Stomach (tissue), 19 donors: ENCODE measurements at places on chromosomes 7 and 10. TPM values are rescaled to one million over a fixed set of nuclear protein-coding genes. Genes with fewer than 3 reads are reported as not detected.

Gene CYP2C19
- total RNA-seq, result 43.2 TPM

Gene HOXA1
- not detected for total RNA-seq

Gene LRRC4
- 0.92 TPM for total RNA-seq

Gene HPSE2
- 15.8 TPM for total RNA-seq

GRCh38 chr10:129694184-129694583 lies 227.1 kb downstream of the MGMT start:
- no peak overlapping the region for H3K27ac ChIP-seq
- H3K4me3 ChIP-seq, result no peak overlapping the region
- no peak for DNase-seq
- peaks cover 14% of the 10 kb centered on the region for H3K4me1 ChIP-seq
- H3K27me3 ChIP-seq, result no peaks in the 10 kb centered on the region

DNA sequence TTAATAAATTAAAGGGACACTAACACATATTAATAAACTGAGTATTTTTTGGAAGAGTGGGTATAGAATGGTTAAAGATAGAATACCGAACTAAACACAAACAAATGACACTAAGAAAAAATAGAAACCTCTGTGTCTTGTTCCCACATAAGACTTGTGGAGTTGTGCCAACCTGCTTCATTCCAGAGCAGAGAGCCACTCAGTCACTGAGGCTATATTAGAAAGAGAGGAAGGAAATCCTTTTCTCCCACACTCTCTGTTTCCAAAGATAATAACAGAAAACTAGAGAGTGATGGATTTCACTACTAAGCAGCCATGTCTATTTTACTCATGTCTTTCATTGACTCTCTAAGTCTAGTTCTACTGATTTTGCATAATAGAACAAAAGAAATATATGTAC lies 26.0 kb downstream of the CTNNA3 start:
- no peak overlapping the region for H3K27ac ChIP-seq
- H3K4me3 ChIP-seq, result no peak overlapping the region
- no peaks in the 10 kb centered on the region for H3K4me1 ChIP-seq

DNA sequence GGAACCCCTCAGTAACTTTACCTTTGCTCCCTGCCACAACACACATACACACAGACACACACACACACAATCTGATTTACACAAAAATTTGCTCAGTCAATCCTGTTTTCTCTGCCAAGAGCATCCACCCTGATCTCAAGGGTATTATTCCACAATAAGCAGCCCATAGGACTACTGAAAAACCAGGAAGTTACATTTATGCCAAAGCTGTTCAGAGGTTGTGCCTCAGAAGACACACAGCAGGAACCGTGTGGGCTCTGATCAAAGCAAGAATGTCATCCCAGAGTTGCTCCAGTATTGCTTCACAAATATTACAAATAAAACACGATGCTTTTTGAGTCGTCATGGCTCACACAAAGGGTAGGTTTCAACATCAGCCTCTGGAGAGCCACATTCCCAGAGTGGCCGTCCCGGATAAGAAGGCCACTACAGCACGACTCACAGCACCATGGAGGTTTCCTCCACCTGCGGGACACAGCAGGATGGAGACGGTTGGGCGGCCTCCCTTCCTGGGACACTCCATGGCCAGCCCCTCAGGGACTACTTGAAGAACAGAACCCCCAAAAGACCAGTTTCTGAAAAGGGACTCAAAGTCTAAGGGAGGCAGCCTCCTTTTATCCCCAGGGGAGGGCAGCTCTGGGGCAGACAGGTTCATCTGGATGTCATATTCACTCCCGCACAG lies 1.6 kb downstream of the AIFM2 start:
- peaks cover 19% of the 10 kb centered on the region for H3K36me3 ChIP-seq
- peak overlapping the region; percentile 69 for H3K4me3 ChIP-seq
- H3K27me3 ChIP-seq, result no peaks in the 10 kb centered on the region

GRCh38 chr7:17097668-17098297 lies 200.7 kb upstream of the AHR start:
- H3K4me3 ChIP-seq, result no peak overlapping the region
- H3K27me3 ChIP-seq, result no peaks in the 10 kb centered on the region
- no peak overlapping the region for H3K27ac ChIP-seq

- H3K4me1 ChIP-seq, result peaks cover 25% of the 10 kb centered on the region
- H3K27me3 ChIP-seq, result no peaks in the 10 kb centered on the region
- H3K4me3 ChIP-seq, result no peak overlapping the region
Observed at GRCh38 chr10:13296476-13296875, 3.4 kb downstream of the PHYH start.

GRCh38 chr10:131312478-131312836 lies 936 bp upstream of the TCERG1L start:
- DNase-seq, result peak; percentile 78
- H3K36me3 ChIP-seq, result no peaks in the 10 kb centered on the region
- peak overlapping the region; percentile 45 for H3K4me3 ChIP-seq
- peaks cover 29% of the 10 kb centered on the region for H3K27me3 ChIP-seq
- no peaks in the 10 kb centered on the region for H3K4me1 ChIP-seq
- H3K27ac ChIP-seq, result no peak overlapping the region

DNA sequence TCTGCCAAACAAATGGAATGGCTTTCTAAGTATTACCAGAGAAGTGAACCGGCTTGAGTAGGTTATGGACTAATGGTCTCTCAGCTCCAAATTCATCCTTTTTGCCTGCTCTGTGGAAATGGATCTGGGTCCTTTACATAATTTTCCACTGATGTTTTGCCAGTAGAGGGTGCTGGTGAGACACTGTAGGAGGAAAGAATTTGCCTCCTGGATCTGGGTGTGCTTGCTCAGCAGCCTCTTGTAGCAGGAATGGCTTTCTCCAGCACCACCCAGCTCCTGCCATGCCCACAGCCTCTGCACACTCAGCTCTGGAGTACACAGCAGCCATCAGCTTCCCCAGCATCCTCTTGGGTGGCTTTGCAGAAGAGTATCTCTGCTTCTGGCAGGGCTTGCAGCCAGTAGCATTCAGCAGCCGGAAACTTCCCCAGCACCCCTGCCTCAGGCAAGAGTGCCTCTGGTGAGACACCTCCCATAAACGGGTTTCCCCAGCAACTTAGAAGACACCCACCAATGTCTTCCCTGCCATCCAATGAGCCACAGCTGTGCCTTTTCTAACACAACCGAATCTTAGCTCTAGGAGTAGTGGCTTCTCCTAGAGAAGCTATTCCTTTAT lies 235.0 kb upstream of the PLPP4 start:
- no peaks in the 10 kb centered on the region for H3K27me3 ChIP-seq
- no peak overlapping the region for H3K27ac ChIP-seq
- H3K36me3 ChIP-seq, result no peaks in the 10 kb centered on the region
- no peak overlapping the region for H3K4me3 ChIP-seq
- no peaks in the 10 kb centered on the region for H3K4me1 ChIP-seq

DNA sequence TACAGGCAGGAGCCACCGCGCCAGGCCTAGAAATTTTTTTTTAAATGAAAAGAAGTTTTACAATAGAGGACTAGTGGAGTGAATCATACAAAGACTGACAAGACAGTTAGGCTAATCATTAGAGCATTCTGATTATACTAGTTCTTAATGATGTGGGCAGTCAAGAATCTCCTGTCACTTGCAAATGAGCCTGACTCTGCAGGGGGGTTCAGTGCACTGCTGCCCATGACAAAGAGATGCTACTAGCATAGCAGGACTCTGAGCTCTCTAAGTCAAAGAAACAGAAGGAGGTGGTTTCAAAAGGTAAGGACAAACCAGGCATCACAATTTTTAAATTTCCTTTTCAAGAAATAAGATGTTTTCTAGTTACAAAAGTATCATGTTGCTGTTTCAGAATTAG lies 59.0 kb downstream of the CCDC6 start:
- H3K36me3 ChIP-seq, result peaks cover 16% of the 10 kb centered on the region
- no peaks in the 10 kb centered on the region for H3K27me3 ChIP-seq
- H3K4me1 ChIP-seq, result no peaks in the 10 kb centered on the region
- no peak overlapping the region for H3K27ac ChIP-seq

- H3K36me3 ChIP-seq, result no peaks in the 10 kb centered on the region
- no peaks in the 10 kb centered on the region for H3K4me1 ChIP-seq
- no peak overlapping the region for H3K4me3 ChIP-seq
- H3K27ac ChIP-seq, result no peak overlapping the region
- DNase-seq, result no peak
Observed at GRCh38 chr10:96341219-96342182, 17.3 kb downstream of the OPALIN start.
